ENCODE measurements at places on chromosomes 11 and 22.

- DNase-seq, result peak; percentile 85
Observed at GRCh38 chr11:59145534-59145933, 2.9 kb downstream of the FAM111A start.

GRCh38 chr22:45996241-45997076 is 19.5 kb upstream of the WNT7B start:
- peak; percentile 70 for DNase-seq

GRCh38 chr11:129388824-129389223 is 13.2 kb downstream of the BARX2 start:
- DNase-seq, result no peak

GRCh38 chr11:75472081-75472732 is 39.2 kb upstream of the KLHL35 start:
- no peak for DNase-seq

DNA sequence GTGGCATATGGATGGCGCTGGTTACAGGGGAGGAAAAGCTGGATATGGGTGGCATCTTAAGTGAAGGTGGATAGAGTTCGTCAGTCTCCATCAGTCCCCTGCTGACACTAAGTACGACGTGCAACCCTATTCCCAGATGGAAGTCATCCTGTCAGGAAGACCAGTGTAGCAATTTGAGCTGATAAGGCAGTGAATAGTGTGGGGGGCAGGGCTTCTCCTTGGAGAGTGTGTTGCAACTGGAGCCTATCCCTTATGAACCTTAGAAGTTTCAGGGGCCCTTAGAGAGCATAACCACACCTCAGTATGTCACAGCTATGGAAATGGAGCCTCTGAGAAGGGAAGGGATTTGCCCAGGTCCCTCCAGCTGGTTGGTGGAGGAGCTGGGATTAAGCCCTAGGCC is 36.1 kb upstream of the ANKK1 start:
- no peak for DNase-seq

DNA sequence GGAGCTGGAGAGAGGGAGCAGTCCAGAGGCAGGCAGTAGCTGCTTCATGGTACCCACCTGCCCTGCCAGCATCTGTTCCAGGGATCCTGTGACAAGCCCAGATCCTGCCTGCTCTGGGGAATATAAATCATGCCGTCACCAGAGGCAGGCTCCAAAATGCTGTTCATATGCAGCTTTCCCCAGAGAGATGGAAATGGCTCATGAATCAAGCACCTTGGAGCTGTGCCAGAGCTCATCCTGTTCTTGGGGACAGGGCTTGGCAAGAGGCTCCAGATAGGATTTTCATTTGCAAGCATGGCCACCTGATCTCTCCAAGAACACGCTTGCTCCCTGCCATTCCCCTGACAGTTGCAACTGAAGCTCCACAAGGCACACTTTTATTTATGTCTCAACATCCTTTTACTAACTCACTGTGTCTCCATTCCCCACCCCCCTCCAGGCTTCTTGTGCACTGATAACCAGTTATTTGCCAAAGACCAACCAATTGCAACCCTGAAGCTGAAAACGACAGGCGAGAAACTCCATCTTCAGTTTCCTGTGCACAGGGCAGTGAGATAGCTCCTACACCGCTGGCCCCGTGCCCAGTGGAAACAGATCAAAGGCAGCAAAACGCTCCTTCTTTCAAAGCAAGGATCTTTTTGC is 115.8 kb upstream of the PITPNB start:
- peak; percentile 49 for DNase-seq

DNA sequence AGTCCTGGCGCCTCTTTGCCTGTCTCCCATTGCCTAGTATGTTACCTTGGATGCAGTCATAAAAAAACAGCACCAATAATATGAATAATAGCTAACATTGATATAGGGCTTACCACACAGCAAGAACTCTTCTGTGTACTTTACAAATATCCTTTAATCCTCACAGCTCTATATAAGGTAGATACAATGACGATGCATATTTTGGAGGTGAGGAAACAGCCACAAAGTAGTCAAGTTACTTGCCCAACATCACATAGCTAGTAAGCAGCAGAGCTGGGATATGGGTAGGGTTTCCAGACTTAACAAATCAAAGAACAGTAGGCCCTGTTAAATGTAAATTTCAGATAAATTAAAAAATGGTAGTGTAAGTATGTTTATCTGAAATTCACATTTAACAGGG is 128.8 kb downstream of the ST3GAL4 start:
- peak; percentile 72 for DNase-seq

- no peak for DNase-seq
Observed at GRCh38 chr22:50670914-50671538, 1.6 kb upstream of the SHANK3 start.

- DNase-seq, result no peak
Observed at GRCh38 chr11:69381681-69382130, 87.8 kb downstream of the MYEOV start.

GRCh38 chr22:43343670-43344519 is 723 bp upstream of the SCUBE1 start:
- no peak for DNase-seq

- DNase-seq, result no peak
Observed at GRCh38 chr11:100221791-100222190, 465.3 kb upstream of the ARHGAP42 start.

- no peak for DNase-seq
Observed at GRCh38 chr22:35124691-35125219, 58.8 kb downstream of the ISX start.

DNA sequence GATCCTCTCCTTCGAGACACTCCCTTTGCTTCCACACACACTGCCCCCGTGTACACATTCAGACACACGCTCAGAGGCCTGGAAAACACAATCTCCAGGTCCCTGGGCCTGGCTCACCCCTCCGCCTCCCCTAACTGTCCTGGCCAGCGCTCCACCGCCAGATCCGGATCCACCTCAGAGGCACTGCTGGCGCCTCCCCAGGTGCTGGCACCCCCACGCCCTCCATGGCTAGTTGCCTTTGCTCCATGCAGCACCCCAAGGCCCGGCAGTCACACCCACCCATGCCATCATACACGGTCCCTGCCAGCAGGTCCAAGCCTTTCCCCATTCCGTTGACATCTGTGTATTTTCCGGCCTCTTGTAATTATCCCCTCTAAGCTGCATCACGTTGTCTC is 11.1 kb downstream of the SPTBN2 start:
- no peak for DNase-seq

GRCh38 chr11:63573881-63574855 is 11.0 kb upstream of the PLAAT2 start:
- peak; percentile 55 for DNase-seq

- peak; percentile 82 for DNase-seq
Observed at GRCh38 chr11:469684-470560, 19.8 kb downstream of the PTDSS2 start.

GRCh38 chr11:119362741-119363080 is 16.2 kb upstream of the MFRP start:
- DNase-seq, result no peak

- no peak for DNase-seq
Observed at GRCh38 chr11:3154001-3154599, 11.0 kb downstream of the OSBPL5 start.

DNA sequence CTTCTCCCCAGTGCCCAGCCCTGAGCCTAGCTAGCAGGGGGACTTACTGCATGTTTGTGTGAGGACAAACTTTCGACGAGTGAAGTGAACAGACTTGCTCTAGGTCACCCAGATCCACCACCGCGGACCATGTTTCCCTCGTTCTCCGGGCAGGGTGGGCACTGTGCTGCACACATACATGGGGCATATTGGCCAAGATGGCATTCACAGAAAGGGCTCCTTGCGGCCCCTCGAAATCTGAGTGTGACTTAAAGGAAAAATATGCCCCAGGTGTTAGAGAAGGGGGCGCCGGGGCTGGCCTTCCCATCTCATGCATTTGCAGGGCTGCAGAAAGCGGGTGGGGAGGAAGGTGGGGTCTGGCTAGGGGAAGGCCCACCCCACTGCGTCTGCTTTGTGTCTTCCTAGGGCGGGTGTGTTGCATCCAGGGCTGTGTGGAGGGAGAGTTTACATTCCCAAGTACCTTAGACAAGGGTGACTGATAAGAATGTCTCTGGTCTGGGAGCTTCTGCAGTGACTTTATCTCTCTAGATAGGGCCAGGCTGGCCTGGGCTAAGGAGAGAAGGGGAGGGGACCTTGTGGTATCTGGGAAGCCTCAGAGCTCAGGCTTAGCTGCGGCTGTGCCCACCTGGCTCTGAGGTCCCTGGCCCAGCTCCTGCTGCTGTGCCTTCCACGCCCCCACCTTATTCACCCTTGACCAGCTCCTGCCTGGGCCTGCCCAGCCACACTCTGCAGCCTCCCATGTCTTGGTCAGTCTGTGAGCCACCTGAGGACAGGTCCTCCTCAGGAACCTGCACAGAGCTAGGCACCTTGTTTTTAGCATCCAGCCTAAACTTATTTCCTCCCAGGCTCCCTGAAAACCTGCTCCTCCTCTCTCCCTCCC is 45.8 kb downstream of the LRRC32 start:
- no peak for DNase-seq

DNA sequence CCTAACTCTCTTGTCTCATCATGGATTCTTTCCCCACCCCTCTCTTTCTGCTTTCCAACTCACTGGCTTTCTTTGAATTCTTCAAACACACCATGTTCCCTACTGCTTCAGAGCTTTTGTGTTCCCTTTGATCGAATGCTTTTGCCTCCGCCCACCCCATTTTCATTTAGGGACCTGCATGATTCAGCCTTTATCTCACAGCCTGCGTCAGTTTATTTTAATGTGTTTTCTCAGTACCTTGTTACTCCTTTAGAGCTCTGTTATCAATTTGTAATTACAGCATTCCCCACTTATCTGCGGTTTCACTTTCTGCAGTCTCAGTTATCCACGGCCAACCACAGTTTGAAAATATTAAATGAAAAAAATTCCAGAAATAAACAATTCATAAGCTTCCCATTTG is 451.3 kb downstream of the METTL15 start:
- no peak for DNase-seq

DNA sequence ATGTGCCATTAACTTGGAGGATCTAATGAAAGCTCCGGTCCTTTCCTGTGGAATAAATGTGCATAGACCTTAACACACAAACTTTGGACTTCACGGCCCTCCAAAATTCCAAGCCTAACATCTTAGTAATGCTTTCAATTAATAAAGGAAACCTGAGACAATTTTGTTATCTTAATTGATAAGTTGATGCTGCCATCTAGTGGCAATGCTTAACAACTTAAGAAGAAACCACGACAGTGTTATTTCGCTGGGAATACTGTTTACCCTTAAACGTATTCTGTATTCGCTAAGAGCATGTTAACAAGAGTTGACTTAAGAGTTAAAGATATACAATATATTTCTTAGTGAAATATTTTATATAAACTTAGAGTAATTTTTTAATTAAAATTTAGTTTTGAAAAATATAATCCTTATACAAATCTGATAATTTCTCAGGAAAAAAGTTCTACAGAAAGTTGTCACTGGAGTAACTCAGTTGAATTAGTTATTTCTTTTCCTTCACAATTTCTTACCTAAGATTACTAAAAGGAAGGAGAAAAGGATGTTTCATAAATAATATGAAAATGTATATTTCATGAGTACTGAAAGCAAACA is 35.0 kb upstream of the OR9G4 start:
- peak; percentile 64 for DNase-seq

DNA sequence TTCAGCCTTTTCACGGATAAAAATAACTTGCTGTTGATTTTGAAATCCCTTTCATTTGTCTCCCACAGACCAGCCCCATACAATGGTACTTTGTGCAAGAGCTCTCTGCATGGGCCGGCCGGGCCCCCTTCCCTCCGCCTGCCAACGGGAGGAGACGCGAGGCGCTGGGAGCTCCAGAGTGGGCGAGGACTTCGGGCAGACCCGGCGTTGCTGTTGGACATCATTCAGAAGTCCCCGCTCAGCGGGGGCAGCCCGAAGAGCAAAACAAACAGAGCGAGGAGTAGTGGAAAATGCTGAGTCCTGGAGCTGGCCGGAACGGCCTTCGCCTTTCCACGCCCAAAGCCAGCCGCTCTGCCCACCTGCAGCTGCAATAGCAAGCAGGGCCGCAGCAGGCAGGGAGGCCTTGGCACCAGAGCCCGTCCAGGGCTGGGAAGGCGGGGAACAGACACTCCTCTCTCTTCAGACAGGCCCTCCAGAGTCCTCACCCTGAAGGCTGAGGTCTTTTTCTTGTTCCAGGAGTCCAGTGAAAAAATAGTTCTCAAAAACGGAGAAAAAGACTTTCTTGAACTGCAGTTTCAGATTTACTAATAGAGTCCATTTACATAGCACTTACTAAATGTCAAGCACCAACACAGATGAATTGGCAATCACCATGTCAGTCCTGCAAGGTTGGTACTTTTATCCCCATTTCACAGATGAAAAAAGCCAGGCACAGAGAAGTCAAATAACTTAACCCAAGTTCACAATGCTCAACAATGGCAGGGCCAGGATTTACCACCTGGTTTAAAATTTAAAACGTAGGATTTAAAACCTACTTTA is 135.5 kb downstream of the ETS1 start:
- DNase-seq, result peak; percentile 34

DNA sequence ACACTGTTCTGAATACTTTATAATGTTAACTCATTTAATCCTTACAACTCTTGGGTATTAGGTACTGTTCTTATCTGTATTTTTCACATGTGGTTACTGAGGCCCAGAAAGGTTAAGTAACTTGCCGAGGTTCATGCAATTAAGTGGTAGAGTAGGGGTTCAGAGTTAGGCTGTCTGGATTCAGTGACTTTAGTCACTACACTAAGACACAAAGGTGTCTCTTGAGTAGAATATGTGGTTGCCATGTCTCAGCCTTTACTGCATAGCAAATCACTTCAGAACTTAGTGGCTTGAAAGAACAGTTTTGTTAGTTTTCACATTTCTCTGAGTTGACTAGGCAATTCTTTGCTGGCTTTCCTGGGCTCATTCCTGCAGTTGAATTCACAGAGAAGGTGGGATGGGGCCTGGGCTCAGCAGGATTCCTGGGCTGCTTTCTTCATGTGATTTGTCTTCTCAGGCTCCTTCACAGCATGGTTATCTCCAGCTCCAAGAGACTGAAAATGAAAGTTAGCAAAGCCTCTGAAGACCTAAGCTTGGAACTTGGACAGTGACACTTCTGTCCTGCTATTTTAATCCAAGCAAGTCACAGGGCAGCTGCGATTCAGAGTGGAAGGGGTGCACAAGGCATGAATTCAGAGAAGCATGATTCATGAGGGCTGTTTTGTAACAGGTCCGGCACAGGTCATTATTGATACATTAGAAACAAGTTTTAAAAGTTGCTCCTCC is 68.3 kb downstream of the SPECC1L start:
- DNase-seq, result peak; percentile 22

GRCh38 chr11:17894929-17895658 is 117.8 kb downstream of the SERGEF start:
- no peak for DNase-seq

GRCh38 chr11:38323961-38324761 is 1726.1 kb upstream of the RAG2 start:
- DNase-seq, result no peak

DNA sequence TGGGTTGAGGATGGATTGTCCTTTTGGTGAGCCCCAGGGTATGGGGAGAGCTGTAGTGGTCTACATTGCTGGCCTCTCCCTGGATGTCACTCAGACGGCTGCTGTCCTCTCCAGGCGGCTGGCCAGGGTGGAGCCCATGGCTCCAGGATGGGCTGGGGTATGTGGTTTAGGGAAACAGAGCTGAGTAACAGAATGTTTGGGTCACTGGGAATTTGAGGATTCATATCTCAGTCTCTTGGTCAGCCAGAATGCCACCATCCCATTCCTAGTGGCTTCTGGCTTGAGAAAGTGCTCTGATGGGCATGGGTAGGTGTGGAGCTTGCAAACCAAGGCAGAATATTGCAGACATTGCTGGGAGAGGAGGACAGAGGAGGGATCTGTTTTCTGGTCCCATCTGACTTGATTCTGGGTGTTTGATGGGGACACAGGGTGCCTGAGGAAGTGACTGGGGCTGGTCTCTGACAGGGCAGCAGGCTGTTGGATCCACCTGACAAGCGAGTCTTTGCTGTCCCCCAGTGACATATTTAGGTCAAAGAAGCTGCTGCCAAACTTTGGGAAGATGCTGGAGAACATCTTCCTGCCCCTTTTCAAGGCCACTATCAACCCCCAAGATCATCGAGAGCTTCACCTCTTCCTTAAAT is 41.4 kb downstream of the AMPD3 start:
- DNase-seq, result no peak

All from AG10803 (cell line).